ENCODE measurements at places on chromosomes 6 and 20.

DNA sequence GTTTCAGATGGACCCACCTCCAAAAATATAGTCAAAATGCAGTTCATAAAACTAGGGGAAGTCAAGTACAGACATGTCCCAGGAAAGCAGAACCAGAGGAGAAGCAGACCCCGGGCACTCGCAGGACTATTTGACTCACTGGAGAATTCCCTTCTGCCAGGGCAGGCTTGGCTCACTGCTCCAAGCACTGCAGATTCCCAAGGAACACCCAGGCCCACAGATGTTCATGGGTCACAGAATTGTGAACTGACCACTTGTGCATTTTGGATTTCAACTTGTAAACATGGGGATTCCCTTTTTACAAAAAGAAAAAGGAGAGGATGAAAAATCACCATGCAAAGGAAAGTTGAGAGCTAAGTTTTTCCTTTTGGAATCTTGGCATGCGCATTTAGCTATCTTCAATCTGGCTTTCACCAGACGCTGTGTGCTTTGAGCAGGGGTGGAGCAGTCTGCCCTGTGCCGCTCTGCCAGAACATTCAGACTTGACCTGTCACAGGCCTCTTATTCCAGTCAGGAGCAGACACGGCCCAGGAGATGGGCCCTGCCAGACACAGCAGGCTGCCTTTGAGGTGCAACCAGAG is 237.5 kb upstream of the TAB2 start:
- DNase-seq, result no peak

- no peak for DNase-seq
These were observed 54.9 kb downstream of the PRR18 start for GRCh38 chr6:166253281-166253681.

GRCh38 chr6:1839361-1839760 is 229.6 kb downstream of the FOXC1 start:
- peak; percentile 51 for DNase-seq

DNA sequence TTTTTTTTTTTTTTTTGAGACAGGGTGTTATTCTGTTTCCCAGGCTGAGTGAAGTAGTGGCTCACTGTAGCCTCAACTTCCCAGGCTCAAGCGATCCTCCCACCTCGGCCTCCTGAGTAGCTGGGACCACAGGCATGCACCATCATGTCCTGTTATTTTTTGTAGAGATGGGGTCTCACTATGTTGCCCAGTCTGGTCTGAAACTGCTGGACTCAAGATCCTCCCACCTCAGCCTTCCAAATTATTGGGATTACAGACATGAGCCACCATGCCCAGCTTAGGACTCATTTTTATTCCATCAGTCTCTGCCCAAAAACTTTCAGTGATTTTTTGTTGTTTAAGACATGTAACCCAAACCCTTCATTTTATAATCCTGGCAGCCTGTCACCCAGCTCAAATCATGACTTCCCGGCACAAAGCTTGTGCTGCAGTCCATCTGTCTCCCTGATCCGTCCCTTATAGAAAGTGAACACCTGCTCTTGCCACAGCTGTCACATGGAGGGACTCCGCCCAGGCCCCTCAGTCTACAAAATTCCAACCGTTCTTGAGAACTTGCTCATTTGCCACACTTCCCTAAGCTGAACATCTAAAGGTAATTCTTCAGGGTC is 183.9 kb upstream of the JARID2 start:
- DNase-seq, result peak; percentile 41

- DNase-seq, result peak; percentile 10
These were observed 1.2 kb downstream of the ENTPD6 start for GRCh38 chr20:25196786-25197120.

GRCh38 chr6:119067091-119067490 is 11.4 kb downstream of the FAM184A start:
- no peak for DNase-seq

- DNase-seq, result no peak
These were observed 164.4 kb upstream of the PRDM1 start for GRCh38 chr6:105921781-105922180.

DNA sequence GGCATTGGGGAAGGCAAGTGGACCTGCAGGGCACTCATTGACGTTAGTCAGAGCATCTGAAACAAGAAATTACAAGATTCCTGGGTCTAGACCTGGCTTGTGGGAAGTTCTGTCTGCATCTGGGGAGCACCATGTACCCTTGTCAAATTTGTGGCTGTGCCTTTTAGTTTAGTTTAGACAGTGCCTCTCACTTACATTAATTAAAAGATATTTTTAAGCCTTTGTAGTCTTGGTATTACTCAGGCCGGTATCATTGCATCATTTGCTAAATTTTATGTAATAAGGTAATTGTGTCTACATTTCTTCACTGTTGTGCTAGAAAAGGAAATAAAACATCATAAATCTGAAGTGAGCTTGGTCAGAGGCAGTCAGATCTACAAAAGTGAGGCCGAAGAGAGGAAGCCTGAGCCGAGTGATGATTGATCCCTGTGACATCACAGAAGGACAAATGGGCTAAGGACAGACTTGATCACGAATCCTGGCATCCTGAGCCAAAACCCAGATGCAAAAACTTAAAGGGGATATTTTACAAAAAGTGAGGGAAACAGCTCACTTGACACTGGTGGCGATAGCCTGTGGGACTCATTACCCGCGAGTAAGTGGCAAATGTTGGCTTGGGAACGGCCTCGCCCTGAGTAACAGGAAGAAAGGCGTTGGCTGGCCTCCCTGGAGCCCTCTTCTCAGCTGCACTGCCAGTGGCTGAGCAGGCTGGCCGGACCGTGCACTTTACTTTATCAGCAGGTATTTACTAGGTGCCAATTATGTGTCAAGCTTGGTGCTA is 106.5 kb downstream of the TCP11 start:
- no peak for DNase-seq

- no peak for DNase-seq
These were observed 36.6 kb upstream of the HDAC2 start for GRCh38 chr6:114007516-114007915.

- DNase-seq, result no peak
These were observed 489.8 kb downstream of the TENT5A start for GRCh38 chr6:81262656-81263055.

GRCh38 chr20:59804347-59804746 is 129.1 kb downstream of the SYCP2 start:
- no peak for DNase-seq

DNA sequence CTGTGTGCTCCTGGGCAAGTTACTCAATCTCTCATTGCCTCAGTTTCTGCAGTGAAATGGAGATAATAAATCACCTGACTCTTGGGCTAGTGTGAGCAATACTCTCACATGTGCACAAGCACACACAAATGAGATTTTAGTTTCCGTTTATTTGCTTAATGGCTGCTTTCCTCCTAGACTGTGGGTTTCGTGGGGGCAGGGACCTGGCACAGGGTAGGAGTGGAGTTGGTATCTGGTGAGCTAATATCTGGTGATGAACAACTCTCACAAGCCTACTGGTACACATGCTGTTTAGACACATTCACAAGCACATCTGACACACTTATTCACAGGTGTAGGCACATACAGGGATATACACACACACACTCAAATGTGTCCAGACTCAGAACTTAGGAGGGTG is 73.8 kb downstream of the TOX2 start:
- no peak for DNase-seq

GRCh38 chr6:110560239-110561007 is 84.0 kb upstream of the SLC22A16 start:
- no peak for DNase-seq

- DNase-seq, result no peak
These were observed 628.2 kb downstream of the CDH26 start for GRCh38 chr20:60586269-60587050.

DNA sequence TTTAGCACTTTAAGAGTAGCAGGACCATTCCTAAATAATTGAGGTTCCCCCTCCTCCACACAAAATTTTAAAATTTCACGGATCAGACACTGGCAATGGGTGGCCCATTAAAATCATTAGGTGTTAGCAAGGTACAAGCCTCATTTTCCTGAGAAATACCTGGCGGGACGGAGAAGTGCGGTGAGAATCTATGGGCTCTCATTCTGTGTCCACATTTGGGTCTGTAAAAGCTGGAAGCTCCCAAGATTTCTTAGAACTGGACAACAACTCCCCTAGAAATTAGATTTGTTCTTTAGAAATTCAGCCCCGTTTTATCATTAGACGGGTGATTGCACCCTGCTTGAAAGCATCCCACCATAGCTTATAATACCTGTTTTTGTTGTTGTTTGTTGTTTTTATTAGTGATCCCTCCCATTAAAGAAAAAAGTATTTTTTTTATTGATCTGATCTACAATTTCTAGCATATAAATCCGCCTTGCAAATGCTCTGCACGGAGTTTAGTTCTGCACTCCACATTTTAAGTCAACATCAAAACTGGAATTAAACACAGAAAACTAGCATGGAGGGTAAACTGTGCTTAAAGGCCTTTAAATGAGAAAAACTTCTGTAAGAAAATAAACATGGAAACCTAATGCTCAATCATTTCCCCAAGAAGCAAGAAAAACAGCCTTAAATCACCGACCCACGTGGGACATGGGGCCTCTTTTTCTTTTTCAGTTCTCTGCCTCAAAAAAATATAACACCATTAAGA is 5.7 kb downstream of the SIM1 start:
- DNase-seq, result no peak

DNA sequence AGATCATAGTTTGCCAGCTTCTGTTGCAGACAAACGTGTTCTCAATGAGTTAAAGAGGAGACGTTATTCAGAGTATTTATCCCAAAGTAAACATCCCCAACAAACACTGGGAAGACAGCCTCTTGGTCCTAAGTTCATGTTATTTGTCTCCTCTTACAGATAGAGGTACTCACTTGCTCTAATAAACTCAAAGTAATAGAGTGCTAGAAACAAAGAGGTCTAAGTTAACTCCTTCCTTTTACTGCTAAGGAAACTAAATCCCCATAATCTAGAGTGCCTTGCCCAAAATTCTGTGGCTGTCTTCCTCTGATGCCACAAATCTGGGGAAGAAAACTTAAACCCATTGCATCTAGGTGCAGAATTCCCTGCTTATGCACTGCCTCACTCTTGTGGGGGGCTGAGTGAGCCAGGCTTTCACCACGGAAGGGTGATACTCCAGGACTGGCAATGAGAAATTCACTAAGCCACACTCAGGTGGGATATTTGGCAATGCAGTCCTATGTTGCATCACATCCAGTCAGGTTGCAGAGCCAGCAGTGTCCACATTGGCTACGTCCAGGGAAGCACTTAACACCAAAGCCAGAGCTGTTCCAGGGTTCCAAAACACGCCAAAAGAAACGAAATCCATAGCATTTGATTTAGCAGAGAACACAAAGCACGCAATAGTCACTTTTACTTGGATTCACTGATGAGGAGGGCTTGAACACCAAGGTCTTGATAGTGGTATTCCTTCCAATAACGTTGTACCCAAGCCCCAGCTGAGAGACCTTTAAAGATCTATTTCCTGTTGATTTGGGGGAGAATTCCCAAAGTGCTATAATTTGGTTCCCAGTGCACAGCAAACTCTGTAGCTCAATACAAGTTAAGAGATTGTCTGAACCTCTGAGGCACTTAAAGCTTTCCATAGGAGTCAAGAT is 81.0 kb upstream of the FOXQ1 start:
- no peak for DNase-seq

GRCh38 chr6:53015486-53015885 is 20.4 kb upstream of the GSTA4 start:
- no peak for DNase-seq

DNA sequence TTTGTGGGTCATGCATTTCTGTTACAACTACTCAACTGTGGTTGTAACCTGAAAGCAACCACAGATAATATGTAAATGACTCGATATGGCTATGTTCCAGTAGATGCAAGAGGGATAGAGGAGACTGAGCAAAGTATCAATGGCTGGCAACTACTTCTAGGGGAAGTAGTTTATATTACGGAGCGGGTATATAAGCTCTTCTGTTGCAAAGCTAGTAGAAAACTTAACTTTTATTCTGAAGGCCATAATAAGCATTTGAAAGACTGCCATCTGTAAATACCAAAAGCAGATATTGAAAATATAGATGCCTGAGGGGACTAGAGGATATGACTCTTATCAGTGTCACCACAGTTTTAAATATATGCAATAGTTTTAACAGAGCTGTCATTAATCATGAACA is 655.3 kb downstream of the PHF3 start:
- no peak for DNase-seq

DNA sequence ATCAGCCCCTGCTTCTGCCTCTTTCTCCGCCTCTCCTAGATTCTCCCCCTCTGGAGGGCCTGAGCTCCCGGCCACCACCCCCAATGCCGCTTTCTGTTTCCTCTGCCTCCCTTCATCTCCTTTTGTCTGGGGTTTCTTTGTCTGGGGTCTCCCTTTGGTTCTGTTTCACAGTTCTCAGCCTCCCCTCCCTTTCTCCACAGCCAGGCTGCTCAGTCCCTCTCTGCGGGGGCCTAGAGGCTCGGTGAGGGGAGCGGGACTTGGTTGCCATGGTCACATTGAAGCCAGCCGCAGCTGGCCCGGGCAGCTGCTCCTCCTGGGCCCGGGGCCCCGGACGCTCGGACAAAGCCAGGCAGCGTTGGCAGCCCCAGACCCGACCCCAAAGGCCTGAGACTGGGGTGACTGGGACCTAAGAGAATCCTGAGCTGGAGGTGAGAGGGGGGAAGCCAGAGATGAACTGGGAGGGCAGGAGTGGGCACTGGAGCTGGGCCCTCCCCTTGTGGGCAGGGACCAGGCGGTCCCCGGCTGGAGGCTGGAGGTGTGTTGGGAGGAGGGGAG is 3.5 kb upstream of the DDR1 start:
- DNase-seq, result peak; percentile 20

GRCh38 chr20:20573797-20574196 is 138.6 kb downstream of the RALGAPA2 start:
- no peak for DNase-seq

- no peak for DNase-seq
These were observed 19.4 kb upstream of the TRERF1 start for GRCh38 chr6:42471142-42471541.

GRCh38 chr20:20489054-20489453 is 121.2 kb downstream of the INSM1 start:
- no peak for DNase-seq

DNA sequence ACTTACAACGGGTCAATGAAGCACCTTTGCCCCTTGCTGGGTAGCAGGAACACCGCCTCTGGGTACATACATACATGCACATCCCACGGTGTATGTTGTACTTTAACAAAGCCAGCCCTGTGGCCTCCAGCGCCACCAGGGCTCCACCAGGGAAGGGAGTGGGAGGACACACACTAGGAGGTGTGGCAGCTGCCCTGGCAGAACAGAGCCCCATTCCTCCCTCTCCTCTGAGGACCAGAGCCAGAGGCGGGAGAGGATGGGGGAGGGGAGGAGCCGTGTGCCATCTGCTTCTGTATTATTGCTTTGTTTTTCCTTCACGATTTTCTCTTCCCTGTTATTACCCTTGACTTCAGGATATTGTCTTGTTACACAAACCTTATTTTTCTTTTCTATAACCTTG is 105.8 kb upstream of the TRAF3IP2 start:
- DNase-seq, result peak; percentile 3

- DNase-seq, result no peak
These were observed 47.0 kb downstream of the BCAS1 start for GRCh38 chr20:54023406-54023805.

DNA sequence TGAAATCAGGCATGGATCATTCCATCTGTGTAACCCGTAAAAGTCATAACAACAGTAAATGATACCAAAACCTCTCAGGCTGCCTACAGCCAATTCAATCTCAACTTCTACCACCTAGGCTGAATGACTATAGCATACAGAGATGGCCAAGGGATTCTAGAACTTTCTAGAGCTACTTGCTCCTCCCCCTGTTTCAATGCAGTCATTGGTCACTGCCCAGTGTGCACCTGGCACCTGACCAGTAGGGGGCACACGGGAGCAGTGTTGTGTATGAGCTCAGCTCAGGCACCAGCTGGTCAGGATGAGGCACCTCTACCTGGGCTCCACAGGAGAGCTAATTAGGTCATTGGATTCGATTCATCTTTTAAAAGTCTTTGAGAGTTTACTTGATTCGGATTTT is 86.2 kb downstream of the PLEKHG1 start:
- DNase-seq, result no peak
